ENCODE measurements at places on chromosomes 3 and 15. TPM values are rescaled to one million over a fixed set of nuclear protein-coding genes. Genes with fewer than 3 reads are reported as not detected.

The THOC7 gene
- 48.3 TPM for total RNA-seq

The MASP1 gene
- 5.6 TPM for total RNA-seq

The ZIC4 gene
- 5.5 TPM for total RNA-seq

The TERC gene
- total RNA-seq: 215 TPM

The OR5H2 gene
- total RNA-seq: not detected

The GPR171 gene
- total RNA-seq: 0.38 TPM

Data from camera-type eye (tissue), 1 donor.